ENCODE measurements at places on chromosomes 5 and 9. TPM values are rescaled to one million over a fixed set of nuclear protein-coding genes. Genes with fewer than 3 reads are reported as not detected.

DNA sequence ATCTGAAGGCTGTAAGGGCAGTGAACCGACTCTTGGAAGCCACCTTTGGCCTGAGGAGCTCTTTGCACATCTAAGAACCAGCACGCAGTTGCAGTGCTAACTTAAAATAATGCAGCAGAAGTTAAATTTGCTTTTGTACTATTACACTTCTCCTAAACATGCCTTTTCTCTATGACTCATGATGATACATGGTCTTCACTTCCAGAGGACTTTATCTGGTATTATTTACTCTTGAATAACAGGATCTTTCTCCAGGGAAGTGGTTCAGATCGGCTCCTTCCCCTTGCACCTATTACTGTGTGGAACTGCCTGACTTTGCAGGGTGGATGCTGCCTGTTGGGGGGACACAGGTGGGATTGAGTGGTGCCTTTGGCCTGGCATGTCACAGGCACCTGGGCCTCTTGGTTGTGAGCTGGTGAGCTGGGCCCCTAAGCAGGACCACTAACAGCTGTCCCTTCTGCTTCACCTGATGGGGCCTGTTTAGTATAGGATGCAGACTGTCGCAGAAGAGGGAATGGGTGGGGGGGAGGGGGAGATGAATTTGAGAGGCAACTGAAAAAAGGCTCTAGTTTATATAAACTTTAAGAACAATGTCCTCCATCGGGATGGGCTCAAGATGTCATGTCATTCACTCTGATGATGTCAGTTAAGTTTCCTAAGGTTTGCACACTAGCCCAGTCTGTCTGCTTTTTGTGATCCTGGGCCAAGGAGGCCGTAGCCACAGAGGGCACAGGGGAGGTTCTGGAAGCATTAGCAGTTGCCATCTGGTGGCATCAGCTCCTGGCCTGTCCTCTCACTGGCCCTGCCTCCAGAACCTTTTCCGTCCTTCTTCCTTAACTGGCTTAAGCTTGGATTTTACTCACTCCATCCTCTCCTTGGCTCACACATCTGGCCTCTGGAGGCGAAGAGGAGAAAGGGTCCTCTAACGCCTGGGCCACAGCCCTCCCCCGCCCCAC lies 33.9 kb upstream of the GABBR2 start:
- DNase-seq, result no peak

GRCh38 chr9:127967151-127967809 lies 13.5 kb downstream of the EEIG1 start:
- peak; percentile 73 for DNase-seq

TIMD4 gene
- not detected for polyA plus RNA-seq

- no peak for DNase-seq
These were observed 11.1 kb downstream of the GPR21 start for GRCh38 chr9:123044586-123044985.

- peak; percentile 89 for DNase-seq
These were observed 44.7 kb upstream of the IL17B start for GRCh38 chr5:149423794-149424268.

- no peak for DNase-seq
These were observed 127.8 kb downstream of the ZNF354C start for GRCh38 chr5:179187681-179188575.

SLC6A3 gene
- not detected for polyA plus RNA-seq

GRCh38 chr5:107869438-107870115 lies 198.8 kb upstream of the EFNA5 start:
- DNase-seq, result no peak

GRCh38 chr9:109378316-109378715 lies 57.5 kb upstream of the EPB41L4B start:
- peak; percentile 27 for DNase-seq

- DNase-seq, result no peak
These were observed 163.3 kb upstream of the LHFPL2 start for GRCh38 chr5:78811866-78812265.

GRCh38 chr5:172453986-172454357 lies 353 bp downstream of the SH3PXD2B start:
- peak; percentile 87 for DNase-seq

RABGAP1 gene
- 17.3 TPM for polyA plus RNA-seq

GRCh38 chr5:94374336-94374735 lies 244.1 kb downstream of the KIAA0825 start:
- no peak for DNase-seq

DNA sequence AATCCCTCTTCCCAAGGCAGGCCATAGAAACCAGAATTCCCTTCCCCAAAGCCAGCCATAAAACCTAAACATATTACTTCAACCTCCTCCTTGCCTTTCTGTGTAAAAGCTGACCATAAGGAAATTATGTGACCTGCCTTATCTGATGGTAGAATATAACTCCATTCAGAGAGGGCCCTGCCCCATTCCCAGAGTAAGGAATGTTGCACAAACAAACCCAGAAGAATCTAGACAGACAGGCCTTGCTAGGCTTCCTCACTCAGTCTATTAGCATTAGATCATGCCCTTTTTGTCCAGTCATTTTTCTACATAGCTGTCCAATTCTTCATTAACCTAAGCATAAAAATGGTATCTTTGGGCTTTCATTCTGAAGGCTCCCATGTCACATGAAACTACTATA lies 17.8 kb upstream of the IFNB1 start:
- no peak for DNase-seq

GDNF gene
- 0.23 TPM for polyA plus RNA-seq

CD274 gene
- polyA plus RNA-seq, result 4.3 TPM

DNA sequence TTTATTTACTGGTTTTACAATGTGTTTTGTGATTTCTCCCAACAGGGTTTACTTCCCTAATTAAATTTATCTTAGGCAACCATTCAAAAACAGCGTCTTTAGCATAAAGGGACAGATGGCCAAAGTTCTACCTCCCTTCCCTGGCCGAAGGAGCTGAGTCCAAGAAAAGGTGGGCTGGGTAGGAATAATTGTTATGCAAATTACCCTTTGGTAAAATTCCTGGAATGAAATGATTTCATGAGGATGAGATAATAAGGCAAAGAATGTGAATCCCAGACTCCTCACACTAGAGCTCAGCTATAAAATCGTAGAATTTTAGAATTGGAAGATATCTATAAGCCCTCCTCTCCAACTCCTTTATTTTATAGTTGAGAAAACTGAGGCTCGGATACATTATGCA lies 119.6 kb downstream of the SGCD start:
- no peak for DNase-seq

GSN gene
- polyA plus RNA-seq, result 333 TPM

DNA sequence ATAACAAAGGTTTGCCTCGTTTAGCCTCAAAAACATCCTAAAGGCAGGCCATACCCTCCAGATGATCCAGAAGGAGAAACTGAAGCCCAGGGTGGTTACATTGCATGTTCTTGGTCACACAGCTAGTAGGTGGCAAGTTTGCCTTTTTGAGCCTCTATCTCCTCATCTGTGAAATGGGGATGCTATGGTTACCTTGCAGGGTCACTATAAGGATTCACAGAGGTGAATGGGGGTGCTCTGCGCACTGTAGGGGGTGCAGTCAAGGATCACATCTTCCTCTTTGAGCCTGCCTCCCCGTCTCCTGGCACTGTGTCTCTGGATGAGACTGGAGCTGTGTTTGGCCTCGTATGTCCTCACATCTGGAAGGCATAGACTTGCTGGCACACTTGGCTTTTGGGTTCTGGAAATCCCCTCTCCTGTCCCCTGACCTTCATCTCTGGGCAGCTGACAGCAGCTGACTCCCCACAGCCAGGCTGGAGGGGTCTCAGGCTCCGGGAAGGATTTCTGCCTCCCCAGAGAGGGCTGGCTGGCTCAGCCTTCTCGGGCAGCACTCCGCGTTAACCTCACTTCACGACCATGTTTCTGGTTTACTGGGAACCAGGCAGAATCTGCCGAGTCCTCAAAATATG lies 167.7 kb downstream of the RGS3 start:
- DNase-seq, result peak; percentile 40

Measured in sigmoid colon (tissue), 7 donors.